CD14-positive monocyte (primary cell): ENCODE measurements at places on chromosomes 1 and 21. TPM values are rescaled to one million over a fixed set of nuclear protein-coding genes. Genes with fewer than 3 reads are reported as not detected.

- no peak for DNase-seq
Observed at GRCh38 chr1:201565024-201565730, 26.2 kb downstream of the NAV1 start.

GRCh38 chr1:67880056-67880601 is 46.9 kb upstream of the GNG12 start:
- no peak for DNase-seq

GRCh38 chr1:228276901-228277490 is 69.2 kb downstream of the OBSCN start:
- no peak for DNase-seq

- no peak for DNase-seq
Observed at GRCh38 chr1:164770131-164770529, 211.1 kb downstream of the PBX1 start.

DNA sequence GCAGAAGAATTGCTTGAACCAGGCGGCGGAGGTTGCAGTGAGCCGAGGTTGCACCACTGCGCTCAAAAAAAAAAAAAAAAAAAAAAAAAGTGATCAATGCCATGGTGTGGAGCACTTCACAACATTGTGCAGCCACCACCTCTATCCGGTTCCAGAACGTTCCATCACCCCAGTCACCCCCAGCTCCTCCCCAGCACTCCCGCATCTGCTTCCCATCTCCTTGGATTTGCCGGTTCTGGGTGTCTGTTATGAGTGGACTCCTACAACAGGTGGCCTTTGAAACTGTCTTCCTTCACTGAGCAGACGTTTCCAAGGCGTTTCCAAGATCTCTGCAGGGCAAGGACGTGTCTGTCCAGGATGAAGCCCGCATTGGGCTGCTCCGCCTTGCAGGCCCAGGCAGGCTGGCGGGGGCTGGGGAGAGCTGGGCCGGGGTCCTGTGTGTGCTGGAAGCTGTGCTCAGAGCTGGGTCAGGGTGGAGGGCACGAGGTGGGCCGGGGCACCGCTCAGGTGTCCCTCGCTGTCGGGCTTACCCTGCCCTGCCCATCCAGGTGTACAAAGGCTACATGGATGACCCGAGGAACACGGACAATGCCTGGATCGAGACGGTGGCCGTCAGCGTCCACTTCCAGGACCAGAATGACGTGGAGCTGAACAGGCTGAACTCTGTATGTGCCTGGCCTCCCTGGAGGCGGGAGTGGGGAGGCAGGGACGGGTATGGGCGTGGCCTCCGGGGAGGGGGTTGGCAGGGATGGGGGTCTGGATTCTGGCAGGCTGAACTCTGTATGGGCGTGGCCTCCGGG is 14.9 kb upstream of the LRRC3 start:
- DNase-seq, result no peak

DNA sequence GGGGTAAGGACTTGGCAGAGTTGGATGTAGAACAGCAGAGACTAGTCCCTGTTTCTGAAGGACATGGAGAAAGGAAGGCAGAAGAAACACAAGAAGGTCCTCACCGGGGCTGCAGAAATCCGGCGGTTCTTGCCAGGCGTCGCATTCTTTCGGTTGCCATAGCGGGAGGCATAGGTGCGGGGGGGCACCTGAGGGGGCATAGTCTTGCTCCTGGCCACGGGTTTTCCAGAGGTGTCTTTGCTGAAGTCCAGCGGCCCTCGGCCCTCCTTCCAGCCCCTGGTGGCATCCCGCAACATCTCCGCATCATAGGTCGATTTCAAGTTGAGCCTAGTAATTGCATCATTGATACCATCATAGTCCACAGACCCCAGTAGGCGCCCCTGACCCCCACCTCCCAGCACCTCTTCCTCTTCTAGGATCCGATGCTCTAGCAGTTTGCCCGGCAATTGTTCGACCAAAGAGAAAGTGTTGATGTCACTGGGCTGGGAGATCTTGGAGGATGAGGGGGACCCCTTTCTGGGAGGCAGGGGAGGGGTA is 25.8 kb downstream of the PIK3C2B start:
- DNase-seq, result no peak

Gene KIAA1614
- not detected for polyA plus RNA-seq
